ENCODE measurements at places on chromosomes 3 and 15.

DNA sequence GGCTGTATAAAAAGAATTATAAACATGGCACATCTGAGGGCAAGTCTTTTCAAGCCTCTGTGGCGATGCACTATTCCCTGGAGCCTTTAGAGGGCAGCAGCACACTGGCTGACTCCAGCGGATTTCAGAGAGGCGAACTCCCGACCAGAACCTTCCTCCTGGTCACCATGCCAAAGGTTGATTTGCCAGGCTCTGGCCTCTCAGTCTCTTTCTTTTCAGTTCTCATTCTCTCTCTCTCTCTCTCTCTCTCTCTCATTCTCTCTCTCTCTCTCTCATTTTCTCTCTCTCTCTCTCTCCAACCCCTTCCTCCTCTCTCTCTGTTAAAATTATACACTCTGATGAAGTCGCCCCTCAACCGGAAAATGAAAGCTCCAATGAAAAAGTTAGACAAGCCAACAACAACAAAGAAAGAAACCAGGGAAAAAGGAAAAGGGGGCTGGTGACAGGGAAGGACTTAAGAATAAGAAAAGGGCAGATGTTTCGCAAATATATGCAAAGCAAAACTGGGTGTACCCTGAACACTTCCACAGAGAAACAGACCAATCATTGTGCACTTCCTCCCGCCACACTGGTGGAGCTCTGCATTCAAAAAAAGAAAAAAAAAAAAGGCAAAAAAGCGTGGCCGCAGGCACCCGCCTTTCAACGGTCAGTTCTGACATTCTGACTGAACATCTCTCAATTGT is 90.2 kb downstream of the TIGIT start:
- peak; percentile 50 for DNase-seq

DNA sequence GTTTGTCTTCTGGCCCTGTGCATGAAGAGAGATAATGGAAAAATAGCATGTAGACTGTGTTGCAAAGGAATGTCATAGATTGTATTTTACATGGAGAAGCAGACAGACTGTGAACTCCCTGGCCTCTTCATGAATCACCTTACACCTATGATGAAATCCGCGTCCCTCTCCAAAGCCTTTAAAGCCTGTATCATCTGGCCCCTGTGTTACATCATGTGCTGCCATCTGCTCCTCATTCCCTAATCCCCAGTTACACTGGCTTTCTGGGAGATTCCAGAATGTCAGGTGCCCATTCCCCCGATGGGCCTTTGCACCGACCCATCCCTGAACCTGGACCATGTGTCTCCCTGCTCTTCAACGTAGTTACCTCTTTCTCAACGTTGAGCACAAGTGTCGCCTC is 190.8 kb downstream of the ADAMTSL3 start:
- no peak for DNase-seq

DNA sequence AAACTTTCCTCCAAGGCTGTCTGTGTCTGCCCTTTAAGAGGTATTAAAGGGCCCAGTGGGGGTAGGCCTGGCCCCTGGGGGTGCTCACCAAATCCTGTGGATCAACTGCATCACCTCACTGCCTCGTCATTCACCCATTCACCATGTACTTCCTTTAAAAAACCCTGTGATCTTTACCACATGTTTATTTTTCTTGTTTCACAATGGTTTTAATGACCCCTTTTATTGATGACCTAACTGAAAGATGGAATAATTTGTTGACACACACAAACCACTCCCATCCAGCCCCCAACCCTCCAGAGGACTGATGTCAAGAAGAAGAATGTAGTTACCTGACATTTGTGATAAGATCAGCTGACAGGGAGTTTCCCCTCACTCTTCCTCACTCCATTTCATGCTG is 40.8 kb downstream of the KCNAB1 start:
- DNase-seq, result no peak

GRCh38 chr3:195583831-195584542 is at the start of gene APOD:
Gene APOD, minus strand, starts transcription at chr3:195583940. Its CDS starts 4,479 bp downstream, at chr3:195579461.
- no peak for DNase-seq

DNA sequence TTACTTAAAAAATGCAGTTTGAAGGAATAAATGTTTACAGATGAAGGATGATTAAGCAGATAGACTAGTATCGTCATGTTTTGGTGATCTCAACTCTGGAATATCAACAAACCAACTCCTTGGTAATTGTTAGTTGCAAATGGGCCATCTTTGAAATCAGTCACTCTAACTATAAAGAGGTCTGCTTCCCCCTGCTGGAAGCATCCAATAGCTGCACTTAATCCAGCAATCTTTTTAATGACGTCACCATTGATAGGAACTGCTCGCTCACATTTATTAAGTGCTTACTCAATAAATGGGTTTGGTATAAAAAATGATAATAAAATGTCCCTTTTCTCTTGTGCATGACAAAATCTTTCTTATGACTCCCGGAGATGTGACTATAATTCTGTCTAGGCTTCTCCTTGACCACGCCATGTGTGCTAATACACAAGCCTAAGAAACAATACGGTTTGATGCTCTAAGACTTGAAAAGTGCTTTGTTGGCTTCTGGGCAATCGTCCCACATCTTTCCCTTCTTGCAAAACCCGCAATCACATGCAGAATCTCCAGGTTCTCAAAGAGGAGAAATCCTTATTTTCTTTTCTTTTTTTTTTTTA is 227.6 kb upstream of the POU1F1 start:
- DNase-seq, result peak; percentile 82

- peak; percentile 61 for DNase-seq
Observed at GRCh38 chr3:4751502-4752101, 227.6 kb upstream of the BHLHE40 start.

DNA sequence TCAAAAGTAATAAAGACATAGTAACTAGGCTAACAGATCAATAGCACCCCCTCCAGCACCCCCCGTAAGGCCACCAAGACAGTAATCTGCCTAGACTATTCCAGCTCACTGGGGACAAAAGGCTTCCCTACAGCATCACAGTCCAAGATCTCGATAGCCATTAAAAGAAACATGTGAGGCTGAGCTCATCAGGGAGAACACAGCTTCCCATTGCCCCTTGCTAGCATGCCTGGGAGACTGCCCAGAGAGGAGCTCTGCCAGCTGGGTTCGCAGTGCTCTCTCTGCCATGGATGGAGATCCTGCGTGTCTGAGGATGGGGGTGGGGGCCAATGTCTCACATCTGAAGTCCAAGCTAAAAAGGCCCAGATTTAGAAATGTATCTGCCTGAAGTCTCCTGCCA is 17.8 kb downstream of the LRIG1 start:
- DNase-seq, result no peak

DNA sequence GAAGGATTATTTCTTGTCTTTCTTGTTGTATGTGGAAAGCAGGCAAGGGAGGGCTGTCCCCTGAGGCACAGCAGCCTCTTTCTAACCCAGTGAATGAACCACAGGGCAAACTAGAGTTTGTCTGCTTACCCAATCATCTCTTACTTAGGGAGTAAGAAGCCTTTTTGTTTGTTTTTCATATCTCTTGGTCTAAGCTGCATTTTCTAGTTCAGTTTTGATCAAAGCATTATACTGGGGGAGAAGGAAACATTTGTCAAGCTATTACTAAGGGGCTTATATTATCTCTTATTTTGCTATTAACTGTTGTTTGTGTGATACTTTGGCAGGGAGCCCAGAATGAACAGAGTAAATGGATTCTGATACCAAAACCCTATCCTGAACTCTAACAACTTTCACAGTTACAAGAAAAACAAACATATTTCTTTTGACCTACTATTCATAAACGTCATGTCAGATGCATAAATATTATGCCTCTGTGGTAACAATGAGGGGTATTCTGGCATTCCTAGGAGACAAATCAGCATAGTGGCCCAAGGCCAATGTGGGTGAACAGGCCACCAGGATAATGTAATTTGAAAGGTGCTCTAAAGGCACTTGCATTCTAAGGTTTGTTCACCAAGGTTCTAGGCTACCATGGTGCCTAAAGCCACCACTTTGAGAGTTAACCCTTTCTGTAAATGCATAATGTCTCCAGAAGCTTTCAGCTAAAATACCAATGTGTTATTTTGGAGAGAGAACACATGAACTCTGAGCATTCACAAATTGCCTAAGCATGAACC is 271.6 kb upstream of the ZPLD1 start:
- DNase-seq, result peak; percentile 35

- DNase-seq, result peak; percentile 97
Observed at GRCh38 chr3:72347819-72348319, 500.4 kb downstream of the SHQ1 start.

- DNase-seq, result peak; percentile 45
Observed at GRCh38 chr15:100671858-100672543, 69.6 kb downstream of the ASB7 start.

DNA sequence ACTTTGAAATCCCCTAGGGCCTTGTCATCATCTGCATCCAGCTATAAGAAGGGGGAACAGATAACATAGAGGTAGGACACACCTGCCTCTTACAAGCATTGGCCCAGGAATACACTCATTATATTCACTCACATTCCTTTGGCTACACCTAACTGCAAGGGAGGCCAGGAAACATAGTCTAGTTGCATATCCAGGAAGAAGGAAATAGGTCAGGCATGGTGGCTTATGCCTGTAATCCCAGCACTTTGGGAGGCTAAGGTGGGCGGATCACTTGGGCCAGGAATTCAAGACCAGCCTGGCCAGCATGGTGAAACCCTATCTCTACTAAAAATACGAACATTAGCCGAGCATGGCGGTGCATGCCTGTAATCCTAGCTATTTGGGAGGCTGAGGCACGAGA is 48.8 kb downstream of the GTPBP8 start:
- DNase-seq, result no peak

- DNase-seq, result no peak
Observed at GRCh38 chr3:84601303-84601702, 357.5 kb upstream of the CADM2 start.

- no peak for DNase-seq
Observed at GRCh38 chr3:71974786-71975185, 189.8 kb upstream of the PROK2 start.

DNA sequence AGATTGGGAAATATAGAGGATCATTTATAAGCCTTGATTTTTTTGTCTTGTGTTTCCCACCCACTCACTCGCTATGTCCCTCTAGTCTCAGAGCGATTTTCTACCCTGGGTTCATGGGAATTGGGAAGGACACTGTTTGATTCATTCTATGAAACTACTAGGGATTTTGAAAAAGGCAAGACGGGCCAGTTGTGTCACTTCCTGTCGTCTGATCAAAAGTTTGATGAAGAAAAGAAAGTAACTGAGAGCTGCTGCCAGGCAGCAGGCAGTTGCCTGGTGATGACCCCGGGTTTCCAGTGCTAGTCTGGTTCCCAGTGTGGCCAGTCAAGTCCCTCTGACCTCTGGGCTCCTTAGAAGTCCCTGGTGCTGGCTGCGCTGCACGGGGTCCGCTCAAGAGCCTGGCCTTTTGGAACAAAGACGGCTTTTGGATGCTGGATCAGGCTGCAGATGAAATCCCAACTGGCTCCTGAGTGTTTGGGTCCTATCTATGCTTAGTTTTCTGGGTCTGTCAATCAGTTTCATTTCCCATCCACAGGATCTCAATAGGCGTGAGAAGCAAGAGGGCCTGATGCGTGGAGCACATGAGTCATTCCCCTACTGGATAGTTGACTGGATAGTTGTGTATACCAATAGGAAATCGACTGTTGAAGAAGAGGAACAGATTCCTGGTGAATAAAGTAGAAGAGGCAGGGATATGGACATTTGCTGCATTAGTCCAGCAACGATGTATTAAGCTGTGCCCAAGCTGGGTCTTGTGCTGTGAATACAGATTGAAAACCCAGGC is 89.7 kb downstream of the EEFSEC start:
- DNase-seq, result no peak

- DNase-seq, result no peak
Observed at GRCh38 chr15:74326746-74327145, 40.7 kb downstream of the CYP11A1 start.

DNA sequence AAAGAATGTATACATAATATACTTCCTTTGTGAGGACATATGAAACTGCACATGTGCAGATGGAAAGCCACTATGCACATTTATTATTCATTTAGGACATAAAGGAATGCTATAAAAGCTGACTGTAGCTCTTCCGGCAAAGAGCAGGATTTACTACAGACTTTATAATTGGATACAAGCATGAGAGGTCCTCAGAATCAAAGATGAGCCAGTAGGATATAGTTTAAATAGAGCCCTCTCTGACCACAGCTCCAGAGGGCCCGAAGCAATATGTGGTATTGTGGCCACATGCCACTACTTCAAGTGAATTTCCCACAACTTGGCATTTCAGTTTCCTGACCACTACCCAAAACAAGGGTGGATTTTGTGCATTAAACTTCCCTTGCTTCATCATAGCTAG is 140.9 kb downstream of the ATP8B4 start:
- no peak for DNase-seq

GRCh38 chr3:58625196-58625824 is 41.3 kb downstream of the FAM3D start:
- DNase-seq, result no peak

- DNase-seq, result peak; percentile 53
Observed at GRCh38 chr3:50154840-50155490, at the start of gene SEMA3F. Gene SEMA3F, plus strand, starts transcription at chr3:50155324. Its CDS starts 4,299 bp downstream, at chr3:50159623.

DNA sequence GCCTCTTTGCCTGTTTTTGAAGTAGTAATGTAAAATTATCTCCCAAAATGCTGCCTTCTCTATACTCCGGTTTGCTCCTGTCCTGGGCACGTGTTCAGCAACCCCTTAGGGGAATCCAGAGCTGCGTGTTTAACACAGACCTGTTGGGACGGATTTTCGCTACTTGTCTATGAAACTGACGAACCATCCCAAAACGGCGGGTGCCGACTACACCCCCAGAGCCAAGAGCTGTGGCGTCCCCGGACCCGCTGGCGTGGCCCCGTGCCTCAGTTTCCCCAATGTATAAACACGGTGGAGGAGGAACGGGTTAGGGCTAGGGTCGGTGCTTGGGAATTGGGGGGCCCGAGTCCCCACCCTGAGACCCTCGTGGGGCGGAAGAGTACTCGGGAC is 473 bp downstream of the FHIT start:
- peak; percentile 21 for DNase-seq

DNA sequence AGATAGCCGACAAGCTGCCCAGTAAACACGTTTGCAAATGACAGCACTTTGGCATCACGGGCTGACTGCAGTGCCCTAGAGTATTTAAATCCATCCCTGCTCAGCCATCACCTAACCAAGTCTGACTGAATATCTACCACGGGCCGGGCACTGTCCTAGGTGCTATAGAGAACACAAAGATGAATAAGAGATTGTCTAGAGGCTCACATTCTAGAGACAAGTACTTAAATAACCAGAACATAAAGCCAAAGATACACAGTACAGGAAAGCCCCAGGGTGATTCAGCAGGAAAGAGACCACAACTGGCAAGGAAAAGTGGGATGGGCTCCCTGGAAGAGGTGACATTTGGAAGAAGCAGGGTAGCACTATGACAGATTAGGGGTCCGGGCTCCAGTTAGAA is 103.5 kb downstream of the MYLK start:
- no peak for DNase-seq

DNA sequence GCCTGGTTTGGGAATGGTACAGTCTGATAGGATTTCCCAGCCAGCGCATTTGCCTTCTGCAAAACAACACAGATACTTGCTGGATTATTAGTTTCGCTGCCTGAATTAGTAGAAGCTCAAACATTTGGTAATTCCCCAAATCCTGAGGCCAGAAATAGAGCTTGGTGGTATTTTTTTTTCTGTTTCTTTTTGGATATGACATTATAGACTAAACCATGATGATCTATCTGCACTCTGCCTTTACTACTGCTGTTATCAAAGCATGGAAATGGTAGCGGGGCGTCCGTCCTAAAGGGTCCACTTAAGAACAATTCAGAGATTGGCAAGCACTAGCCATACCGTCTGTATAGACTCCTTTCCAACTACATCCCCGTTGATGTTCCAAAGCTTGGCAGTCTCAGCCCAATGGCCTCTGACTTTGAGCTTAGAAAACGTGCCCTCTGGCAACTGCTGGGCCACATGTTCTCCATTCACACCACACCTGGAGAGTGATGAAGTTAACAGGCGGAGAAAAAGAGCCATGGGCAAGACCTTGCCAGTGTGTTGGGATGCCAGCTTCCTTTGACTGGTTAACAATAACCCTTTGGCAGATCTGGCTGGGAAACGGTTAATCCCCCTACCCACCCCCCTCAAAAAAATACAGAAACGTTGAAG is 241.0 kb upstream of the NR2F2 start:
- DNase-seq, result no peak
